ENCODE measurements at places on chromosomes 16 and 17.

GRCh38 chr16:81502396-81503070 lies 57.9 kb downstream of the CMIP start:
- DNase-seq, result no peak

DNA sequence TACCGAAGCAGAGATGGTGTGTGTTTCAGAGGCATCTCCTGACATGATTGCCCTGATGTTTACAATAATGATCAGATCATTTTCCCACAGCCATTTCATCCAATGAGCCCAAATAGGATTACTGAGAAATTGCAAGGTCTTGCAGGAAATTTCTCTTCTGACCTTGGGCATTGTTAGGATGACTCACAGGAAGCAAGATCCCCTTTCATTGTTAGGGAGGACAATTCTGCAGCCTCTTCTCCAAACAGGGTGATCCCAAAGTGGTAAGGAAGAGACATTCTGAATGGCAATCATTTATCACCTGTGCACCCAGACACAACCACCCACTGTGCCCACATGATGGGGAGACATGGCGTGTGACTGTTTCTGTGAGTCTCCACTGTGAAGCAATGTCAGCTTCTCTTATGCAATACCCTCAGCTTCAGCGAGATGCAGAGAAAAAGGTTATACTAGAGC lies 306.7 kb upstream of the XYLT1 start:
- DNase-seq, result peak; percentile 75

GRCh38 chr16:50285406-50286003 lies 19.2 kb downstream of the ADCY7 start:
- no peak for DNase-seq

- no peak for DNase-seq
Observed at GRCh38 chr17:47695429-47696376, 1.7 kb downstream of the TBKBP1 start.

- no peak for DNase-seq
Observed at GRCh38 chr16:73262931-73263330, 215.0 kb upstream of the ZFHX3 start.

DNA sequence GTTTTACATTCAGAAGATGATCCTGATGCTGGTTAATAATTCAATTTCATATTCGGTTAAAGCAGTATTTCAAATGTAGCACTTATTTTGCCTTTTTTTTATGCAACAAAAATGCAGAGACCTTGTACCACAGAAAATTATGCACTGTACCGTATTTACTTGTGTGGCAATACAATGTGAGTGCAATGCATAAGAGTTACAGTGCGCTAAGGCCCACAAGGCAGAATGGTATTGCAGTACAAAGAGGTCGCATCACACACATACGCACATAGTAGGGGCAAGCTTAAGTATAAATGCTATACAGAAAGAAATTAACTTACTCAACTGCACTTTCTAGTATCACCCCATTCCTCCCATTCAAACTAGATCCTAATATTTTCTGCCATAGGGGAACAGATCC lies 103.0 kb downstream of the SYCE1L start:
- DNase-seq, result no peak

GRCh38 chr17:46885415-46886309 lies 34.3 kb downstream of the WNT9B start:
- no peak for DNase-seq

DNA sequence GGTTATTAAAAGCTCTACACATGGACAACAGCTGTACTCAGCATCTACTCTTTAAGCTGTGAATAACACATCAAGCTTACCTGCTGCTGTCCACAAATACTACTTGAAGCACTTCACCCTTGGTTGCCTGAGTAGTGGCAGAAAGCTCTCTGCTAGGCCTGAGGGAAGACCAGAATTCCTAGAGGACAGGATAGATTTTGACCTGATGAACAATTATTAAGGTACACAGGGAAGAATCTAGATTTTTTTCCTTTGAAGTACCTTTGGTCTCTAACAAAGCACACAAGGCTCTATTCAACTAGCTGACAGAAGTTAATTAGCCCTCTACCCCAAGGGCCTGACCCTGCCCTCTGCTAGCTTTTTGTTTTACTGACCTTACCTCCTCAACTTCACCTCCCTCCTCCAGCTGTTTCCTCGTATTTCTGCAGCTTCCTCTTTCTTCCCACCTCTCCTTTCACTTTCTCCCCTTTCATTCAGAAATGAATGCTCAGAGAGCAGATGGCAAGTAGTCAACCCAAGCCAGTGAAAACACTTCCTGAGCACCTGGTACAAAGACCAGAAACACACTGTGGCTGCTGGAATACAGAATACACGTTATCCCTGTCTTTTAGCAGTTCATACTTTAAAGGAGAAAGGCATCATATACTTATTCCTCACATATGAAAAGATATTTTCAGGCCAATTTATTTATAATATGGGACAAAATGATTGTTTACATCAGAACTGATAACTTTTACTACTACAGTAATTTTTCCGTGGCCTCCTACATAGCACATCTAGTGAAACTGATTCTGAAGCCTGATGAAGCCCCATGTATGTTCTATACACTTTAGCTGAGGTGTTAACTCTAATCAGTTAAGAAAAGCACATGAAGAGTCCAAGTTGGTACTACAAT lies 5.7 kb upstream of the VEZF1 start:
- DNase-seq, result no peak

DNA sequence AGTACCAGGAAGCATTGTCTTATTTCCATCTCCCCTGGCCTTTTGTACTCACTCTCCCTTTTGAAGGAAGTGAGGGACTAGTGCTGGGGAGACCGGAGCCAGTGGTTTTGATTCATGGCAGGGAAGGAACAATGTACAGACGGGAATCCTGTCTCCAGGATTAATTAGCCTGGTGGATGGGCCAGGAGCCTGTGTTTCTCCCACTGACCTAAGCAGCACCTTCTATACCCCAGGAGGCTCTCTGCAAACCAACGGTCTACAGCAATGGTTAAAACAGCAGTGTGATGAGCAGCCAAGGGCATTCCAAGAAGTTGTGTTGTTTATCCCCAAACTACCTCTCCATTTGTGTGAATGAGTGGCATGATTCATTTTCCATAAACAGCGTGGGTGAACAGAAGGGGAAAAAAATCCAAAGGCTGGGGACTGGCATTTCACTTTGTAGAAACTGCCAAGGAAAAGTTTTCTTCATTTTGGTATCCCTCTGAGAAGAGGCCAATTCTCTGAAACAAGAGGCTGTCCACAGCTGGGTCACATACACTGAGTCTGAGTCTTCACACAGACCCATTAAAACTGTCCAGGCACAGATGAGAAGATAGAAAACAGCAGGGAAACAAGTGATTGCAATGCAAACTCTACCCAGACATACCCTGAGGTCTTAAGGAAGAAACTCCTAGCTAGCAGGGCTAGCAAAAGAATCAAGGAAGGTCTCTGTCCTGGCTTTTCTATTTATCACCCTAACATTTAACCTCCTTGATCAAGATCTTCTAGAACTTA lies 18.1 kb downstream of the ANKFN1 start:
- peak; percentile 39 for DNase-seq

DNA sequence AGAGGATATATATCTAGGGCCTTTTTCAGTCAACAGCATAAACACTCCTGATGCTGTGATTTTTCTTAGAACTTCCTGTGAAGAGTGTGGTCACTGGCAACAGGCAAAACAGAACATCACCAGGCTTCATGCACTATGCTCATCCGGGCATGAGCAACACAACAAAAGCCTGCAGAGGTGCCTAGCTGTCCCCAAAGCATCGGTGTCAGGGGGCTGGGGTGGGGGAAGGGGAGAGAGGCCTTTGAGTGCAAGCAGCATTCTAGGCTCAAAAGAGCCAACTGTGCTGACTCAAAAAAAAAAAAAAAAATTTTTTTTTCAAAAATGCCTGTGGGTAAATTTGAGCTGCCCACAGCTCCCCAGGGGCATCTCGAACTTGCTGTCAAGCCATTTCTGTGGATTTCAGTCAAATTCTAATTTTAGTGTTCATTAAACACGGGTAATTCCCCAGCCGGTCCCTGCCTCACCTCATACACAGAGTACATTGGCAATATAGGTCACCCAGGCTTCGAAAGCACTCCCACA lies 194.6 kb upstream of the DYNLRB2 start:
- peak; percentile 64 for DNase-seq

GRCh38 chr16:11229432-11229831 lies 26.6 kb downstream of the SOCS1 start:
- no peak for DNase-seq

- DNase-seq, result no peak
Observed at GRCh38 chr16:80100186-80100585, 440.6 kb upstream of the DYNLRB2 start.

- DNase-seq, result no peak
Observed at GRCh38 chr16:28504707-28505404, 1.8 kb downstream of the IL27 start.

DNA sequence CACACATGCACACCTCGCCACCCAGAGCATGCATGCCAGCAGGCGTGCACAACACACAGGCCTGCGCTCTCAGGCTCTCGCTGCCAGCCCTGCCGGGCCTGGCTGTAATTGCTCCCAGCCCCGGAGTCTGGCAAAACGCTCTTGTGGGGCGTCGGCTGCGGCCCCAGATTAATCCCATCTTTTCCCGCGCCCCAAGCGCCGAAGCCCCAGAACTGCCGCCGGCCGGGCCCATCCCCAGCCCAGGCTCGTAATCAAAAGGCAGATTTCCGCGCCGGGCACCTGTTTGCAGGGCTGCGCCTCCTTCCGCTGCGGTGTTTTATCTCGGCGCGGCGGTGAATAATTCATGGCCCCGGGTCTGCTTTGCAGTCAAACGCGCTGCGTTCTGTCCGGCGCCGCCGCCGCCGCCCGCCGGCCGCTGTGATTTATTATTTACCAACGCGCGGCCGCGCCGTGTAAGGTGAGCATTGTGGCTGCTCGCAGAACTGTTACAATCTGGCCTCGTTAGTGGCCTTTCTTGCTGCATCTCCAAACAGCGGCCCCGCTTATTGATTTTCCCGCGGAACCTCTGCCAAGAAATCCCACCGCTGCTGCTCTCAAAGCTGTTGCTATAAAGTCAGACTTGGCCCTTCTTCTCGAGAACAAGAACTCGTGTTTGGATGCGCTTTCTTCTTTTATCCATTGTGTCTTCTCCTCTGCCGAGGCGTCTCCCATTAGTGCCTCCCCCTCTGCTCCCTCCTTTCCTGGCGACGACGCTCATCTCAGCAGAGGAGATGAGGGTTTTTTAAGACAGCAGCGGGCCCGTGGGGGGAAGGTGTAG lies 126.1 kb downstream of the IRX5 start:
- DNase-seq, result no peak

DNA sequence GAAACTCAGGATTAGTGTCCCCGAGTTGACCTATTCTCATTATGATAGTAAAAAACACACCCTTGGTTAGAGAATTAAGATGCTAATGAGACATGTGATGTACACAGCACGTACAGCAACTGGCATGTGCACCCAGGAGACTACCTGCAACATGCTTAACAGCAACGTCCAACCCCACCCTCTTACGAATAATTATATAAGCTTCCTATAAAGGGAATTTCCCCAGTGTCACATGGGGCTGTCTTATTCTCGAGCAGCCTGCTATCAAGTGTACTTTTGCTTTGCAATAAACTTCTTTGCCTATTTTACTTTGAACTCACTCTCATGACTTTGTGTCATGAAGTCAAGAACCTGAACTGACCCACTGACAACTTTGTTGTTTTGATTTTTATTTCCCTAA lies 62.4 kb upstream of the PMFBP1 start:
- no peak for DNase-seq

DNA sequence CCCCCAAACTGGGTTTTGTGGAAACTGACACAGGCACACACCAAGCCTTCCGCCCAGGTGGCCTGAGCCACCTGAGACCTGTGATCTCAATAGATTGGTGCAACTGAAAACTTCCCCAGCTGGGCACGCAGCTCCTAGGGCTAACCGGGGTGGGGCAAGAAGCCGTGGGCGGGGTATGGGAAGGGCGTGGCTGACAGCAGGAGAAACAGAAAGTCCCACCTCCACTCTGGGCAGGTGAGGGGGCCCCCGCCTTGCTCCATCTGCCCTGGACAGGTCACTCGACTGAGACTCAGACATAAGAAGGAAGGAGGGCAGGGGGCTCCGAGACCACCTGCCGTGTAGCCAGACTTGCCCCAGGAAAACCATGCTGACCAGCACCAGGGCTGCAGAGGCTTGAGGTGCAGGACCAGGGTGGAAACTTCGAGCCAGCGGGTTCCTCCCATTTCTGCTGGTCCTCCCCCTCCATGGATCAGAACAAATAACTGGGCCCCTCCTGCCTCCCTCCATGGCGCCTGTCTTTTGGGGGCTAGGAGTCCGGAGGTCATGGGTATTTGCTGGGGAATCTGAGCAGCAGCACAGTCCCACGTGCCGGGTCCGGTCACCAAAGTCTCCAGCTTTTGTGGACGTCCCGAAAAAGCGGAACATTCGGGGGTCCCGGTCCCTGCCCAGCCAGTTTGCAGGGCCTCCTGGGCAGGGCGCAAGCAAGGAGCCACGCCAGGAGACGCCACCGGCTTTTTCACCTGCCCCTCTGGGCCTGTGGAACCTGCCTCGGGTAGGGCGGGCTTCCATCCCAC lies 1.3 kb downstream of the TIMP2 start:
- no peak for DNase-seq

Data from AG10803 (cell line).